Stimulated activated CD4-positive, alpha-beta T cell treated with anti-CD3 and anti-CD28 coated beads, Interleukin-2, amount 100 ng/mL, for 4 hours (primary cell): ENCODE measurements at places on chromosomes 5 and 9.

DNA sequence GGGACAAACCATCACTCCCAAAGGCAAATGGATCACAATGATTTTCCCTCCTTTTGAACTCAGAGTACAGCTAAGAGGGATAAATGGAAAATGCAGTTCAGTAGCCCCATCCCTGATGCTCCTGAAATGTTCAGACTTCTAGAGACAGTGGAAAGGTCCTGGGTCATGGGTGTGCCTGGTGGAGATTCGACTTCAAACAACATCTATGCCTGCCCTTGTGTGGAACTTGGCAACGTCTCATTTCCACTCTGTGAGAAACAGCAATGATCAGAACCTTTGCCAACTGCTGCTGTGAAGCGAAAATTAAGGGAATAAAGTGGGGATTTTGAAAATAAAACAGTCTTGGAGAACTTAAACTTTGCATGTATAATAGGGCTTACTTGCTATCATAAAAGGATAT is 778.1 kb downstream of the SEMA5A start:
- DNase-seq: no peak

DNA sequence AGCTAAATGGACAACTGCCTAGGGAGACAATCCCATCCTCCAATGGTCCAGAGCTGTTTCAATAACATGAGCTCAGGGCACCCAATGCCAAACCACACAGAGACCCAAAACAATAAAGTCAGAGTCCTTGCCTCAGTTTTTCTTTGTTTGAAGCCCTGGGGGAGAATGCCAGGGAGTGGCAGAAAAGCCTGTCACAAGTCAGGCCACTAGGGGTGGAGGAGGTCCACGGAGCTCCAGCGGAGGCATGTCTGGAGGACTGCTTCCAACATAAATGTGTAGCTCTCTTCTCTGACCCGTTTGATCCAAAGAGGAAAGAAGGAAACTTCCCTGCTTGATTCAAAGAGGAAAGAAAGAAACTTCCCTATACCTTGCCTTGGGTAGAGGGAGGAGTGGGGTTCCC is 175.3 kb downstream of the HSPA4 start:
- no peak for DNase-seq

DNA sequence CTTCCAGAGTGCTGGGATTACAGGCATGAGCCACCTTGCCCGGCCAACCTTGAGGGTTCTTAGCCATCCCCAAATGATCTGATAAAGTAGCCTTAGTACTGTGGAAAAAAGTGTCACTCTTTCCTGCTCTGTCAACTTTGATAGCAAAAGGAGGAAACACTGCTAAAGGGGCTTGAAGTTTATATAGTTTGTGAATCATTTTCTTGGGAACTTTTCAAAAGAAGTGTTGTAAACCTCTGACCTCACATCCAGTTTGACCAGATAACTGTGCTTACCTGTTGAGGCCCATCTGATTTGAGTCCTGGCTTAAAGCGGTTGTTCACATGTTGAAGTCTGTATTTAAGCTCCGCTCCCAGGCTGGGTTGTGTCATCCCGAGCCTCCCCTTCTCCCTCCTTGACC is 303.3 kb downstream of the DOCK8 start:
- no peak for DNase-seq

- DNase-seq: no peak
These were observed 569.0 kb downstream of the TAF11L14 start for GRCh38 chr5:18203296-18203695.

- no peak for DNase-seq
These were observed 13.8 kb downstream of the MACIR start for GRCh38 chr5:103272377-103272776.

- no peak for DNase-seq
These were observed 129.6 kb downstream of the IZUMO3 start for GRCh38 chr9:24416136-24416535.

DNA sequence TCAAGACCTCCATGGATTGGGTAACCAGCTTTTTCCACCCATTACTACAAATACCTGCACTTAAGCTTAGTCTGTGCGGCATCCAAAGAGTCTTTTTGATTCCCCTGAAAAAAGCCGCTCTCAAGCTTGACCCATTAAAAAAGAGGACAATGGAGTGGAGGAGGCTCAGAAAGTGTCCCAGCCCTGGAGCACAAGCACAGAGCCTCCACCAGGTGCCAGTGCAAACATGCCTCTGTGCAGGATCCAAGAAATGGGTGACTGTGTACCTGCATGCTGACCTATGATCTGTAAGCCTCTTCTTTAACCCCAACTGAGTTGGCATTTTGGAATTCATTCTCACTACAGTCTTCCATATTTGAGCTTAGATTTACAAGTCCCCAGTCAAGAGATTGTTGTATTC is 168.3 kb upstream of the TLE4 start:
- DNase-seq: no peak

DNA sequence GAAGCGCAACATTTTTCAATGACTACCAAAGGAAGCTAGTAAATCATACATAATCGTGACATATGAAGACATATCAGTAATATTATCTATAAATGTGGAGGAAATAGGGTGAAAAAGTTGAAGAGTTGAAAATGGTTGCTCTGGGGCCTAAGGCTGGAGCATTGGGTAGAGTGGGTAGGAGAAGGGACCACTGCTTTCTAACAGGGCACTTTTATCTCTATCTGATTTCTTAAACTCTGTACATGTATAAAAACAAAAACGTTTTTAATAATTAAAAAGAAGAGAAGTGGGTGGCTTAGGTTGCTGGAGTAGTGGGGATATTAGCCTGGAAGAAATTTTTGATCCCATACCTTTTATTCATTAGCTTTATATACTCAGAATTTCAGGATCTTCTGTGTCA is 44.2 kb upstream of the ITGA1 start:
- no peak for DNase-seq

GRCh38 chr5:55226934-55227663 is at the start of gene MCIDAS:
TSS of gene MCIDAS (minus strand) at chr5:55227315. CDS start at chr5:55227138, 177 bp downstream.
- DNase-seq: peak; percentile 52

DNA sequence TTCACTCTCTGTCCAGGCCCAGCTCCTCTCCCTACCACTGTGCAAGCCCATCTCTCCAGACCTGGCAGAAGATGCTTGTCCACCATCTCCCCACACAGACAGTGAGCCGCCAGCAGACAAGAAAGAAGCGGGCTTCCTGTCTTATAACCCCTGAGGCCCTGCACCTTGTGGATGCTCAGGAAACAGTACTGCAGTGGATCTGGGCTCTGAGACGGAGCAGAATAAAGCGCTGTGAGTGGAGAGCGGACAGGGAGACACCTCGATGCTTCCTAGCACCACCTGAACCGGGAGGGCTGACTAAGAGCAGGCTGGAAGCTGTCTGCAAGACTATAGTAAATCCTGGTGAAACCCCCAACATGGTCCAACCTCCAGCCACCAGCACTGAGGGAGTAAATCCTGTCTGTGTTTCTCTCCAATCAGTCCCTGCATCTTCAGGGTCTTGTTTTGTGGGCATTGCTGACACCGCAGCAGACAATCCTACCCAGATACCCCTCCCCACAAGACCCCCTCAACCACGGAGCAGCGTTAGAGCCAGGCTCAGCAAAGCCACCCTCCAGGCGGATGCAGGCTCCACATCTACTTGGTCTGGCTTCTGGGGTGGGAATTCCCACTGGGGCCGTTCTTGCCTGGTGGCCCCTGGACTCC is 18.7 kb downstream of the ORM2 start:
- no peak for DNase-seq

- DNase-seq: no peak
These were observed 35.8 kb upstream of the ISCA1 start for GRCh38 chr9:86318187-86318586.

DNA sequence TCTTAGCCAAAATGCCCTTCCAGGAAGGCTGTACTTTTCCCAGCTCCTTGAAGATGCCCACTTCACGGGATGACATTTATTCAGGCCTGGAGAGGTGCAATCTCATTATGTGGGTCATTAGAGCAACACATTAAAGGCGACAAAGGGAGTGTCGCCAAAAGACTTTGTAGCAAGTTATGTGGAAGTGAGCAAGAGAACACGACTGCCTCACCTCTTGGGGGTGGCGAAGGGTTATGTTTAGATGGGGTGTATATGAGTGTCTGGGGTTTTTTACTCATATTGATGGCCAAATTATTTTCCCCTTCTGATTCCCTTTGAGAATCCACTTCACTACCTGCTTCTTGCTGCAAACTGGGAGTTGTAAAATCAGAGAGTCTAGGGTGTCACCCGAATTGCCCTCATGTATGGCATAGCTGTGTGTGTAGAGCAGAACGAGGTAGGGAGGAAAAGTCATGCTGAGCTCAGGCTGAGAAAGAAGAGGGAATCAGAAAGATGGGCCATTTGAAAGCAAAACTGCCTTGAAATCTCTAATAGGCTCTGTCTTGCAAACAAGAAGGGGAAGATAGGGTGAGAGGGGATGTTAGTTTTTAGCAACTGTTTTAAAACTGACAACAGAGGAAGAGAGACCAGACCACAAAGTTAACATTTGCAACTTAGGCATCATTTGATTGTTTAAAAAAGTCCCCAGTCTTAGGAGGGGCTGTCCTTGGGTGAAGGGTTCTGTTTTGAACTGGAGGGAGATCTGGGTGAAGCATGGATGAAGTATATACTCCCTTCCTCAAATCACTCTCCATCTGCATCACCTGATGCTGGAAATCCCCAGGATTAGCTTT is 97.1 kb upstream of the IL12B start:
- DNase-seq: no peak

- no peak for DNase-seq
These were observed 12.6 kb upstream of the IL12B start for GRCh38 chr5:159342840-159343239.

- DNase-seq: no peak
These were observed 551 bp downstream of the N4BP3 start for GRCh38 chr5:178113841-178114324.

GRCh38 chr9:129570450-129571297 is 50.2 kb downstream of the C9orf50 start:
- no peak for DNase-seq

- DNase-seq: no peak
These were observed 72.8 kb downstream of the OTULIN start for GRCh38 chr5:14737291-14737690.

GRCh38 chr5:53733853-53734252 is 173.4 kb downstream of the NDUFS4 start:
- no peak for DNase-seq

- DNase-seq: no peak
These were observed 27.0 kb downstream of the CNOT8 start for GRCh38 chr5:154885439-154885838.

- DNase-seq: no peak
These were observed 81.4 kb upstream of the COL5A1 start for GRCh38 chr9:134560206-134560605.

DNA sequence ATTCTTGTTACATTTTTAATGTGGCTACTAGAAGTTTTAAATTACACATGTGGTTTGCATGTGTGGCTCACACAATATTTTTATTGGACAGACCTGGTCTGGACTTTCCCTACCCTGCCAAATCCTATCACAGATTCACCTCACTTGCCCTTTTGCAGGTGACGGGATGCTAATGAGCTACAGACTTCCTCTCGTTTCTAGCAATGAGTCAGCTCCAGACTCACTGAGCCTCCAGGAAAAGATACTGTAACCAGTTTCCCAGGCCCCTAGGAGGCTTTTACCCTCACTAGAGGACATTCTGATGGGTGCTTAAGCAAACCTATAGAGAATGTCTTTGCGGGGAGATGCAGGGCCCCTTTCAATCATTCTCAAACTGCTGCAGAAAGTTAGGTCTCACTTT is 135.4 kb downstream of the WDR41 start:
- no peak for DNase-seq
